ENCODE measurements at places on chromosomes 5 and 9.
A peak's percentile ranks its signal among the peaks of the same experiment; 100 is the strongest.

DNA sequence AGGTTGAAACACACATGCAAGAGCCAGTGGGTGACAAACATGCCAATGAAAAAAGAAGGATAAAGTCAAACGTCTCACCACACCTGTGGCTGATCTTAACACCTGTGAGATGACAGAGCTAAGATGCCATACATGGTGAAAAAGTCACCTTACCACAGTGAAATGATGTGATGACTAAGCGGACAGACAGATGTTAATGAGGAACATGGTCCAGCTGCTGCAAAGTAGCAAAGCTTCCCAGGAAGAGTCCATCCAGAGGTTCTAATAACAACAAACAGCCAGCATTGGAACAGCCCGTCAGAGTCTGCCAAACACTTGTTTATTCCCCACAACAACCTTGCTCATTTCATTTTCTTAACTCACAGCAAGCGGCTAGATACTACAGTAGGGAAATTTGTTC lies 1.9 kb downstream of the KIAA1191 start:
- DNase-seq, result no peak

DNA sequence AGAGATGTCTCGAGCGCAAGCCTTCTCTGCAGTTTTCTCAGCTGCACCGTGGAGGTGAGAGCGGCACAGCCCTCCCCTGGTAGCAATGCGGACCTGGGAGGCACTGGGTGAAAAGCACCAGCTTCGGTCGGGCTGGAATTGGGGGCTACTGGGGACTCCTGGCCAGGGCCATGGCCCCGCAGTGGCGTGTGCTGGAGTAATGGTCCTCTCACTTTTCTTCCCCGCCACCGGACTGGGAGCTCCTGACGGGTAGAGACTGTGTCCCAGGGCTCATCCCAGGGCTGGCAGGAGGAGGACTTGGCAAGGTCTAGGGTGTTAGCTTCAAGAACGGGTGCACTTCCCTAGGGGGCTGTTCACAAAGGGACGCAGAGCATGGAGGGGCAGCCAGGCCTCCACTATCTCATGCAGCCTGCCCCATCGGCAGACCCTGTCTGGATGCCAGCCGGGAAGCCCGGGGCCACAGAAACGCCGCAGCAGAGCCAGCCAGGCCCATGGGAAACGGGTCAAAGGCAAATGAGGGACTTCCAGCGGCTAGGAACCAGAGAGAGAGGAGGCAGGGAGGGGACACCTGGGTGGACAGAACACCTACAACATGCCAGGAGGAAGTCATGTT lies 92.6 kb upstream of the MVB12B start:
- DNase-seq, result no peak

GRCh38 chr5:9878206-9878605 lies 248.1 kb upstream of the TAS2R1 start:
- no peak for DNase-seq

GRCh38 chr9:116237456-116237855 lies 83.9 kb downstream of the PAPPA start:
- no peak for DNase-seq

DNA sequence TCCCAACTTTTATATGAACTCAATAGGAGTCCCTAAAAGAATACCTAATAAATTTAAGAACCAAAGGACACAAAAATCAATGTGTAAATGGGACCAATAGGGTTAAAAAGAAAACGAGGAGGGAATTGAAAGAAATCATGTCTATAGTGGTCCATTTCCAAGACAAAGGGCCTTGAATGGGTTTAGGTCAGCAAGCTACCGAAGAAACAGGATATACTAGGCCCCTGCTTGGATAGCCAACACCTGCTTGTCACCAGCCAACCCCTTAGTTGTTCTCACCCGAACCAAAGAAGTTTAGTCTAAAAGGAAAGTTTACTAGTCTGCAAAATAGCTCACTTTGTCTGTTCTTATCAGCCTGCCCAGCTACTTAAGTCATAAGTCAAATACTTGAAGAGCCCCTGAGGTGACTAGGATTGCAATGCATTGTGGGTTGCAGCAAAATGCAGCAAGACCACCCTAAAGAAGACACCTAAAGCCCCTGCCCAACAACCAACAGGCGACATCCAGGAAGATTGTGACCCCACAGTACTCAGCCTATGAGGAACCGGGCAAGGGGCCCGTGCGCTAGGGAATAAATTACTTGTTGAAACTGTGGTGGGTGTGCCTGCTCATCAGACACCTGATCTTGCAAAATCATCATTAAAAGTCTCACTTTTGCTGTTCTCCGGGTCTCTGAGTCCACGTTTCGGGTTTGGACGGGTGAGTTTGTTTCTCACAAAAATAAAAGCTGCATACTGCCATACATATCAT lies 183.9 kb upstream of the PPP1R26 start:
- DNase-seq, result no peak

DNA sequence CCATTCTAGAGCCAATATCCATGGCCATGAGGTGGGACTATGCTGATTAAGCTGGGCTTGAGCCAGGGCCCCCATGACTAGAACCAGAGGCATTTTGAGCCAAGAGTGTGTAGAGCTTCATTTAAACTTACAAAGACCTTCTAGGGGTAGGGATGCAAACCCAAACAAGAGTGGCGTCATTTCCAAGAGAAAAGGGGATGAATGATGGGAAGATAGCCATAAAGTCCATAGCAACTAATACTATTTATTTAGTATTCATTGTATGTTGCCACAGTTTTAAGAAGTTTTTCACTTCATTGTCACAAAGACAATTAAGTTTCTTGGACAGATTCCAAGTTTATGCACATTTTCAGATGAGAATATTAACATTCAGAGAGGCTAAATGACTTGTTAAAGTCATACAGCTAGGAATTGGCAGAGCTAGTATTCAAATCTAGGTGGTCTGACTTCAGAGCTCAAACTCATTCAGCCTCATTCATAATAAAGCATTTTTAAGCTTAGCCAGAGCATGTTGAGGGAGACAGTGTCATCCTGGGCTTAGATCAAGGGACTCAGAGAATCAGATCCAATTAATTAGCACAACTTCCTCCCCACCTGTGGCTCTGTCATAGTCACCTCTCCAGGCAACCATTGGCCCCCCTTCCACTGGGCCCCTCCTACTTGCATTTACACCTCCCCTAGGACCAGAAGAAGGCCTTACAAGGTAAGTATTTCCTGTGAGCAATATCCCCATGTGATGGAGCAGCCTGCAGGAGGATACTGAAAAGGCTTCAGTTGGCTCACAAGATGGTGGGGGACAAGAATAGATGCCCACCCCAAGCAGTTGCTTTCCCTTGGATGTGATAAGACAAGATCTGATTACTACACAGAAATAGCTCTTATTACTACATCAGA lies 95.0 kb upstream of the PCSK1 start:
- DNase-seq, result no peak

DNA sequence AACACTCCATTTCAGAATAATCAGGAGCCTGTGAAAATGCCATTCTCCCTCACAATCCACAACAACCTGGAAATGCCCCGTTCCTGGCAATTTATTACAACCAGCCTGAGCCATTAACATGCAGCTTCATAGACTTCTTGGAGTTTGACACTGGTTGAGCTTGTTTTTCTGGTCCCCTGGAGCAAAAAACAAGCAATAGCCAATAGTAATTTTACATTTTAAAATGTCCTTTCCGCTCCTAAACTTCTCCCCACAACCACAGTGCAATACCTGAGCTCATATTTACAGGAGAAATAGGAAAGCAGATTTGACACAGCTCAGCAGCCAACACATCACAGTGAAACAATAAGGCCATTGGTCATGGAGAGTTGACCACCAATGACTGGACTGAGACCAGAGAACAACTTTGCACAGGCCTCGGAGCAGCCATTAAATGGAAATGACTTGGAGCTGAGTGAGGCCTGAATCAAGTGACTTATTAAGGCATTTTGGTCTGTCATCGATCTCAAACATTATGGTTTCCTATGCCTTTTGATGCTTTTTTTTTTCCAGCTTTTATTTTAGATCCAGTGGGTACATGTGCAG lies 73.0 kb downstream of the ENC1 start:
- no peak for DNase-seq

- DNase-seq, result peak; percentile 52
These were observed 166.3 kb downstream of the DOCK2 start for GRCh38 chr5:169803077-169803981.

DNA sequence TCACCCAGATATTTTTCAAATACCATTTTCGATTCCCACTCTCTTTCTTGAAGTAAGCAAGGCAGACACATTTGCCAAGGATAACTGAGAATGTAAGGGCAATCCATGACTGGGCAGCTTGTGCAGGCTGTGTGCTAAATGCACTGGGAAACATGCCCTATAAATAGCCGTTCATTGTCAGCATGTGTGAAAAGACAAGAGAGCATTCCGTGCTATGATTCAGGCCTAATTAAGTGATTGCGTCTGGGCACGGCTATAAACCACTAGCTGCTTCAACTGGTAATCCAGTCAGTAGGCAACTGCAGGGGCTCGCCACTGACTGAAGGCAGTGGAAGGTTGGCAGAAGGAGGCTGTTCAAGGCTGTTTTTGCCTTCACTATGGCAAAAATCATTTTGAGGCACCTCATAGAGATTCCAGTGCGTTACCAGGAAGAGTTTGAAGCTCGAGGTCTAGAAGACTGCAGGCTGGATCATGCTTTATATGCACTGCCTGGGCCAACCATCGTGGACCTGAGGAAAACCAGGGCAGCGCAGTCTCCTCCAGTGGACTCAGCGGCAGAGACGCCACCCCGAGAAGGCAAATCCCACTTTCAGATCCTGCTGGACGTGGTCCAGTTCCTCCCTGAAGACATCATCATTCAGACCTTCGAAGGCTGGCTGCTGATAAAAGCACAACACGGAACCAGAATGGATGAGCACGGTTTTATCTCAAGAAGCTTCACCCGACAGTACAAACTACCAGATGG lies at the start of gene HSPB3:
Gene HSPB3, plus strand, starts transcription at position 287 of the 745 bp plus-strand sequence. Its CDS starts 91 bp downstream, at position 378.
- peak; percentile 11 for DNase-seq

DNA sequence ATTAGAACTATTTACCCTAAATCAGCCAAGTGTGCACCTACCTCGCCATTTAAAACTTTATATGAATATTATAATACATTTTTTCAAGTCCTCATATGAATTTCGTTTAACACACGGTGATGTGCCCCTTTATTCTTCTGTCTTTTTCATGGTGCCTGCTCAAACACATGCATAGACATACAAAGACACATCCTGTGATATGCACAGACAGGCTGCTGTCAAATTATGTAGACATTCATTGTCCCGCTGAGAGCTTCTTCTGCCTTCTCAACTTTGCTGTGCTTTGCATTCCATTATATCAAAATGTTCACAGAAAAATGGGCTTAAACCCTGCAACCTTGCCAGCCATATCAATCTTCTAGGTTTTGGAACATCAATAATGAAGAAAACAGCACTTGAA lies 193.8 kb downstream of the NTRK2 start:
- DNase-seq, result no peak

DNA sequence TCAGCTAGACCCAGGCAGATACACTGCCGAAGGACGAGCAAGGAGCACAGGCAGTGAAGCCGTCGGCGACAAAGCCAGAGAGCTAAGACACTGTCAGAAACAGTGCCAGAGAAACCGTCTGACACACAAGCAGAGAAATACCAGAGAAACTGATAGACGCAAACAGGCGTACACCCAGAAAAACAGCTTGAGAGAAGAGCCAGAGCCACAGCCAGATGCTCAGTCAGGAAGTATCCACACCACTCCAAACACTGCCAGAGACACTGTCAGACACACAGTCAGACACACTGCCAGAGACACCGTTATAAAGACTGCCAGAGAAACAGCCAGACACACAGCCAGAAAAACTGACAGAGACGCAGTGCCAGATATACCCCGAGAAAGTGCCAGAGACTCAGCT lies 19.1 kb downstream of the CNTFR start:
- no peak for DNase-seq

DNA sequence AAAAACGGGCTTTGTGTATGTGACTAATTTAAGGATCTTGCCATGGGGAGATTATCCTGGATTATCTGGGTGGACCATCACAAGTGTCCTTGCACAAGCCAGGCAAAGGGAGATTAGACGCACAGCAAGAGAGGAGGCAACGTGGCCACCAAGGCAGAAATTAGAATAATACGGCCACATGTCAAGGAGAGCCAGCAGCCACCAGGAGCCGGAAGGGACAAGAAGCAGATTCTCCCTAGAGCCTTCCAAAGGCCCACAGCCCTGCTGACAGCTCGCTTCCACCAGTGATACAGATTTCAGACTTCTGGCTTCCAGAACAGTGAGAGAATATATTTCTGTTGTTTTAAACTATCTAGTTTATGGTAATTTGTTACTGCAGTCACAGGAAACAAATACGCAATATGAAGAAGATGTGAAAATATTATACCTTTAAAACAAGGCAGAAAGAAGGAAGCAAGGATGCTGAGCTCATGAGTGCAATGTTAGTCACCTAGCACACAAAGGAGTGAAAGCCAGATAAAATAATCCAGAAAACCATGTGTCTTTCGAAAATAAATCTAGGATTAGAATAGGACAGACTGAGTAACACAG lies 28.7 kb upstream of the F2RL1 start:
- peak; percentile 86 for DNase-seq

DNA sequence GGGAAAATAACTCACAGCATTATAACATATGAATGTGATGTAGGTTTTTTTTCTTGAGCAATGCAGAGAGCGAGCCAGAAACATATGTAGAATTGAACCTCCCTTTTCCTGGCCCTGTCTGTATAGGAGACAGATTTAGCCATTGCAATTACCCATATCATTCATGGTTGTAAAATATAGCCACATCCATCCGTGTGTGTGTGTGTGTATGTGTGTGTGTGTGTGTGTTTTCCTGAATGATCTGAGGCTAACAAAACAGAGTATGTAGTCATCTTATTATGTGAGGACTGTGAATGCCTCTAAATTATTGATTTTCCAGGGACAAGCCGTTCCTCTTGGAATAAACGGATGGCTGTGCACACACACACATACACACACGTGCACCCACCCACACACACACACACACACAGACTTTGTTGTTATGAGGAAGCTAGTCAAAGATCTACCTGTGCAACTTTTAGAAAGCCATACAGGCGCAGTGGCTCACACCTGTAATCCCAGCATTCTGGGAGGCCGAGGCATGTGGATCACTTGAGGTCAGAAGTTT lies 11.7 kb upstream of the DENND1A start:
- DNase-seq, result no peak

- DNase-seq, result no peak
These were observed 18.7 kb downstream of the CAST start for GRCh38 chr5:96680759-96681470.

GRCh38 chr5:74877624-74878304 lies 11.6 kb upstream of the FAM169A start:
- no peak for DNase-seq
